ENCODE measurements at places on chromosomes 3 and 15.

GRCh38 chr3:12303534-12303933 is 14.7 kb downstream of the PPARG start:
- DNase-seq: no peak

DNA sequence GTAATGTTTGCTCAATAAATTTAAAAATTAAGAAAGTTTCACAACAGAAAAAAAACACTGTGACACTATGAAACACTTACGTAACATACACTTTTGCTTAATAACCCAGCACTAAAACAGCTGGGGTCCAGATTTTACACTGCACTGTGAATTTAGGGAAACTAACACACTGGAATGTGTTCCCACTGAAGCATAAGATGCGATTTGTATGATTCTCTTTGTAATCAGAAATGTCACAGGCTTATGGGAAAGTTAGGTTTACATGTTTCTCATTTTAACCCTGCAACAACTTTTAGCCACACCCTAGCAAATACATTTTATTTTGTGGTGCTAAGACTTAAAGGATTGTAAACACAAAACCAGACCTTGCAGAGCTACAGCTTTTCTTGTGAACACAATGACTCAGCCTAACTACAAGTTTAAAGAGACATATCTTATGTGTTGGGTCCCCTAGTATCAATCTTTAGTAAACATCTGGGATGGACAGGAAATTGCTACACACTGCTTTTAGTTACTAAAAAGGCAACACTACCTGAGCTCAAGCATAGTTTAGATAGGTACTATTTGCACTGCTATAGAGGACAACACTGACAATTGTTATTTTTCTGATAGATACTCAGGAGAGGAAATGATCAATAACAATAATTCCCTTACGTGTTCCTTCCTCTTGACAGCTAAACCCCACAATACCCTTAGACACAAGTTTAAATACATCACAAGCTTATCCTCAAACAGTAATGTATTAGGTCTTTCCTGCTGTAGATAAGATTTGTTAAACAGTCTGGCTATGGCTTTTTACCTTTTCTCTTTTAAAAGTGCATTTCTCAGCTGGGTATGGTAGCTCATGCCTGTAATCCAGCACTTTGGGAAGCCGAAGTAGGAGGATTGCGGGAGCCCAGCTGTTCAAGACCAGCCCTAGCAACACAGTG is 3.8 kb downstream of the PLD1 start:
- DNase-seq: peak; percentile 37

GRCh38 chr3:158486200-158486599 is 84.8 kb upstream of the MLF1 start:
- no peak for DNase-seq

GRCh38 chr15:26232691-26233090 is 369.6 kb upstream of the ATP10A start:
- DNase-seq: no peak

GRCh38 chr3:44468572-44469520 is 8.6 kb downstream of the ZNF445 start:
- DNase-seq: no peak

DNA sequence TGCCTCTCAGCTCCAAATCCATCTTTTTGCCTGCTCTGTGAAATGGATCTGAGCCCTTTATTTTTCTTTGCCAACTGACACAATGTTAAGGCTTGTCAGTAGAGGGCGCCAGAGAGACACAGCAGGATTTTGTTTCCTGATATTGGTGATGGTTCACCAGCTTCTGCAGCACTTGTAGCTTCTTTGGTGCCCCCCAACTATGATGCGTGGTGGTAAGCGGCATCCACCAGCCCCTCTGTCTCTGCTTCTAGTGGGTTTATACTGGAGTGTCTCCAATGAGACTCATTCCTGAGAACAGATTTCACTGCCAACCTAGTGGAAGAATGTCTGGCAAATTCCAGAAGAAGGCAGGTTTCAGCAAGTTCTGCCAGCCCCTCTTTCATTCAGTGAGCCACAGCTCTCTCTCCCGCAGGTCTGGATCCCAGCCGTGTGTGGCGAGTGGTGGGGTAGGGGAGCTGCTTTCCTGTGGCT is 471.9 kb upstream of the FRG2C start:
- DNase-seq: peak; percentile 44
